A549 treated with dexamethasone at 1 μM for 4 hours (cell line): ENCODE measurements at places on chromosomes 4 and X. TPM values are rescaled to one million over a fixed set of nuclear protein-coding genes. Genes with fewer than 3 reads are reported as not detected.

Gene SSX3
- total RNA-seq: not detected in 5 replicates

Gene TRO
- 0.54 to 0.87 TPM (median 0.71 TPM) in 5 replicates for total RNA-seq

Gene SHOX
- total RNA-seq: 0.02 to 0.05 TPM (median 0.04 TPM) in 4 of 5 replicates, not detected in the other

Gene MEPE
- total RNA-seq: not detected in 5 replicates

Gene DOK7
- 0.17 to 0.36 TPM (median 0.29 TPM) in 5 replicates for total RNA-seq

Gene STBD1
- total RNA-seq: 11.9 to 13.8 TPM (median 13.3 TPM) in 5 replicates

Gene OTUD6A
- total RNA-seq: not detected in 5 replicates

Gene ADH1C
- total RNA-seq: not detected in 5 replicates

Gene SSR4
- total RNA-seq: 328 to 374 TPM (median 349 TPM) in 5 replicates

Gene PPARGC1A
- total RNA-seq: 0.02 to 0.18 TPM (median 0.04 TPM) in 5 replicates

Gene KLB
- total RNA-seq: 0.06 to 0.27 TPM (median 0.16 TPM) in 5 replicates

Gene NPY1R
- 0.07 to 0.17 TPM (median 0.11 TPM) in 3 of 5 replicates, not detected in the others for total RNA-seq

Gene UCP1
- 0.06 to 0.07 TPM (median 0.07 TPM) in 3 of 5 replicates, not detected in the others for total RNA-seq

Gene KLF8
- total RNA-seq: 0.02 to 0.04 TPM (median 0.03 TPM) in 3 of 5 replicates, not detected in the others

Gene TLR10
- 0.02 to 0.08 TPM (median 0.03 TPM) in 4 of 5 replicates, not detected in the other for total RNA-seq

Gene FAM50A
- total RNA-seq: 102 to 123 TPM (median 110 TPM) in 5 replicates

Gene GABRA4
- not detected in 5 replicates for total RNA-seq

Gene SORBS2
- 0.43 to 1.2 TPM (median 0.89 TPM) in 5 replicates for total RNA-seq

Gene ART3
- total RNA-seq: not detected in 5 replicates

Gene SCOC
- total RNA-seq: 22.6 to 30.0 TPM (median 28.1 TPM) in 5 replicates

Gene CT45A10
- 0.21 to 0.55 TPM (median 0.44 TPM) in 4 of 5 replicates, not detected in the other for total RNA-seq

Gene IL2
- not detected in 5 replicates for total RNA-seq

Gene NALF2
- 4.8 to 5.9 TPM (median 5.7 TPM) in 5 replicates for total RNA-seq

Gene TASL
- not detected in 5 replicates for total RNA-seq

Gene RIPPLY1
- 0.11 TPM in 2 of 5 replicates, not detected in the others for total RNA-seq

Gene MYOZ2
- not detected in 5 replicates for total RNA-seq

Gene NAP1L2
- total RNA-seq: 0.89 to 1.2 TPM (median 1.1 TPM) in 5 replicates

Gene CPE
- total RNA-seq: 1.5 to 2.1 TPM (median 2.0 TPM) in 5 replicates

Gene PARM1
- 0.50 to 0.76 TPM (median 0.56 TPM) in 5 replicates for total RNA-seq

Gene JADE3
- 10.4 to 14.0 TPM (median 12.7 TPM) in 5 replicates for total RNA-seq

Gene VCX3A
- total RNA-seq: not detected in 5 replicates

Gene TMSB15A
- 0.34 to 1.6 TPM (median 0.55 TPM) in 5 replicates for total RNA-seq

Gene THAP6
- 4.8 to 5.9 TPM (median 5.1 TPM) in 5 replicates for total RNA-seq

Gene ADGRG4
- total RNA-seq: not detected in 5 replicates

Gene FRG2
- 0.05 to 0.08 TPM (median 0.07 TPM) in 3 of 5 replicates, not detected in the others for total RNA-seq

Gene LAMTOR3
- 24.7 to 30.3 TPM (median 25.4 TPM) in 5 replicates for total RNA-seq

Gene MSX1
- 4.6 to 9.2 TPM (median 7.8 TPM) in 5 replicates for total RNA-seq

Gene CEP44
- 4.0 to 7.8 TPM (median 6.5 TPM) in 5 replicates for total RNA-seq

Gene CFAP99
- 0.06 to 0.13 TPM (median 0.09 TPM) in 4 of 5 replicates, not detected in the other for total RNA-seq

Gene CTAG1A
- not detected in 5 replicates for total RNA-seq

Gene CXCL9
- total RNA-seq: not detected in 5 replicates

Gene DCAF16
- 4.5 to 7.8 TPM (median 6.7 TPM) in 5 replicates for total RNA-seq

Gene MAGEA12
- total RNA-seq: 0.11 to 0.15 TPM (median 0.13 TPM) in 5 replicates

Gene AMBN
- total RNA-seq: not detected in 5 replicates

Gene ATOH1
- total RNA-seq: not detected in 5 replicates

Gene C1QTNF7
- not detected in 5 replicates for total RNA-seq

Gene SYTL5
- 0.16 to 0.28 TPM (median 0.26 TPM) in 5 replicates for total RNA-seq

Gene MTMR8
- 0.45 to 0.64 TPM (median 0.51 TPM) in 5 replicates for total RNA-seq

Gene BCAP31
- total RNA-seq: 339 to 415 TPM (median 357 TPM) in 5 replicates

Gene VCX3B
- not detected in 5 replicates for total RNA-seq

Gene PAK3
- total RNA-seq: 0.02 to 0.16 TPM (median 0.04 TPM) in 4 of 5 replicates, not detected in the other

Gene SLC10A6
- total RNA-seq: not detected in 5 replicates

Gene FRMD7
- not detected in 5 replicates for total RNA-seq
